Skeletal muscle cell (primary cell): ENCODE measurements at places on chromosomes 16 and 17.
A peak's percentile ranks its signal among the peaks of the same experiment; 100 is the strongest.

DNA sequence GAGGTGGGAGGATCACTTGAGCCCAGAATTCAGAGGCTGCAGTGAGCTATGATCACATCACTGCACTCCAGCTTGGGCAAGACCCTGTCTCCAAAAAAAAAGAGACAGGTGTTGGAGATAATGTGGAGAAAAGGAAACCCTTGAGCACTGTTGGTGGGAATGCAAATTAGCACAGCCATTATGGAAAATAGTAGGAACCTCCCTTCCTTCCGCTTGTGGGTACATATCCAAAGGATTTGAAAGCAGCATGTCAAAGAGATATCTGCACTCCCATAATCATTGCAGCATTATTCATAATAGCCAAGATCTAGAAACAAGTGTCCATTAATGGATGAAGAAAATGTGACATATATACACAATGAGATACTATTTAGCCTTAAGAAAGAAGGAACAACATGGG, 9.7 kb upstream of the ADCY7 start:
- DNase-seq, result no peak

DNA sequence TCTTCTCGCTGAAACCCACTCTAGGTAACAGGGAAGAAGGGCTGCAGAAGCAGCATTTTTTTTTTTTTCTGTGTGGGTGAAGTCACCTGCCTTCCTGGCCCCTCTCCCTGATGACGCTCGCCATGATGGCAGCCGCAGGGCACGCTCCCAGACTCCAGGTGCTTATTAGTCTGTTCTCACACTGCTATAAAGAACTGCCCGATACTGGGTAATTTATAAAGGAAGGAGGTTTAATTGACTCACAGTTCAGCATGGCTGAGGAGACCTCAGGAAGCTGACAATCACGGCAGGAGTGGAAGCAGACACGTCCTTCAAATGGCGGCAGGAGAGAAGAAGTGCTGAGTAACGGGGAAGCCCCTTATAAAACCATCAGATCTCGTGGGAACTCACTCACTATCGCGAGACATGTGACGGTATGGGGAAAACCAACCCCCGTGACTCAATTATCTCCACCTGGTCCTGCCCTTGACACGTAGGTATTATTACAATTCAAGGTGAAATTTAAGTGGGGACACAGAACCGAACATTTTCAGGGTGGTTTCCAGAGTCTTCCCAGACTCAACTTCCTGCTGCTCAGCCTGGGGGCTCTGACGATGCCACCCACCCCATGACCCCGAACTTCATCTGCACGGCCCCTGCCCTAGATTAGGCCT, 34.9 kb upstream of the NLRP1 start:
- no peak for DNase-seq

GRCh38 chr16:70331588-70332358, 14.9 kb upstream of the DDX19A start:
- no peak for DNase-seq

DNA sequence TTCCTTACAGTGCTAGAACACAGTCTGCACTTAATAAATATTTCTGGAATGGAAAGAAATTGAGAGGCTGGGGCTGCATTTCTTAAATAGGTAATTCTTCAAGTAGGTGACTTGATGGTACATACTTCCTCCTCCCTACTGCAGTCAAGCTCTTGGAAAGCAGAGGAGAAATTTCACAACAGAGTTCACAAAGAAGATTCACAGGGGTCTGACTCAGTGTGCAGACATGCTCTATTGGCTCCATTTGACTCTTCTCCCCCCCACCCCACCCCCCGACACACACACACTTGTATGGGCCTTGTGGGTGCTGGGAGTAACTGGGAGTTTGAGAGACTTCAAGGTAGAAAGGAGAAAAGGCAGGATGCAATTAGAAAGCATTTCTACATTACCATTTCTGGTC, 6.2 kb upstream of the MYOCD start:
- DNase-seq, result peak; percentile 69

DNA sequence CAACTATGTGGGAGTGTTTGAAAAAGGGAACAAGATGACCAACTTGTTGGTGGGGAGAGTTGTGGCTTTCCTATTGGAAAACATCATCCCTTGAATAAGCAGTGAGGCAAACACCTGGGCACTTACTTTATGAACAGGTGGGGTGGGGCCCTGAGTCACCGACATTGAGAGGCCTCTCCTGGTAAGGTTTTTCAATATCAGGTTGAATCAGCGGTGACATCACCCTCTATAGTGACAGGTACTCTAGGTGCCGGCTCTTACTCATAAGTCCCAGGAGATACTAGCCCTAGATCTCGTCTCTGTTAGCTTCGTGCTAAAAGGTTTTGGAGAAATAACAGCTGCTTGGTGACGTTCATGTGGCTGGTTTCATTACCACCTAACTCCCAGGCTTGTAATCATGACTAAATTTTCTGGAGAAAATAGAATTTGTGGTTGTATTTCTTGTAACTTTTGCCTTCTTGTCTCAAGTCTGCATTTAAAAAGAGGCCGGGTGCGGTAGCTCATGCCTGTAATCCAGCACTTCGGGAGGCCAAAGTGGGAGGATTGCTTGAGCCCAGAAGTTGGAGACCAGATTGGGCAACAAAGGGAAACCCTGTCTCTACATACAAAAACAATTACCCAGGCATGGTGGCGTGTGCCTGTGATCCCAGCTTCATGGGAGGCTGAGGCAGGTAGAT, 19.3 kb downstream of the CDH1 start:
- DNase-seq, result no peak

GRCh38 chr16:11499295-11500089, 87.2 kb downstream of the LITAF start:
- no peak for DNase-seq

- DNase-seq, result no peak
Measured at GRCh38 chr16:80317599-80318037, 223.2 kb upstream of the DYNLRB2 start.

- DNase-seq, result no peak
Measured at GRCh38 chr17:49910094-49910857, 58.7 kb upstream of the DLX4 start.

DNA sequence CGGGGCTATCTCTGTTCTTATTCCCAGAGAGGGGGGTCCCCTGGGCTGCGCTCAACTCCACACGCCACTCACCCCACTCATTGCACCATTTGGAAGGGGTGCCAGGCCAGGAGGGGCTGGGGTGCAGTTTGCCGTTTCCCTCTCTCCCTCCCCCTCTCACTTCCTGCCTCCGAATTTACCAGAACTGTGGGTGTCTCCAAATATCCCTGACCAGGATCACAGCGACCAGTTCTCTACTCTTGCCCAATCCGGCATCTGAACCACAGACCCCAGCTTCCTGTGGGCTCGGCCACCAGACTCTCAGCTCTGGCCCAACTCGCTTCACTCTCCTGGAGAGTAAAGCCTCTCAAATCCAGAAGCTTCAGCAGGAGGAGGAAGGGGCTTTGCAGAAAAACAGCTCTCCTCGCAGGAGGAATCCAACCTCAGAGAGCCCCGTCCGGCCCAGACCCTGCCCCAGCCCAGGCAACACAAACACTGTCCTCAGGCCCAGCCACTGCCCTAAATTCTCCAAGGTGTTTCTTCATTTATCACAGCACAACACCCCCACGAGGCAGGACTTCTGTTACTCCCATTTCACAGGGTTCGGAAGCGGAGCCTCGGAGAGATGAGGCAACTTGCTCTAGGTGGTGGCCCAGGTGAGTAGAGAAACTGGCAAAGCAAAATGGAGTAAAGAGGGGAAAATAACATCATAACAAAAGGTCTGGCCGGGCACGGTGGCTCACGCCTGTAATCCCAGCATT, 423 bp upstream of the ASGR2 start:
- no peak for DNase-seq
